ENCODE measurements at places on chromosomes 11 and 22. TPM values are rescaled to one million over a fixed set of nuclear protein-coding genes. Genes with fewer than 3 reads are reported as not detected.

DNA sequence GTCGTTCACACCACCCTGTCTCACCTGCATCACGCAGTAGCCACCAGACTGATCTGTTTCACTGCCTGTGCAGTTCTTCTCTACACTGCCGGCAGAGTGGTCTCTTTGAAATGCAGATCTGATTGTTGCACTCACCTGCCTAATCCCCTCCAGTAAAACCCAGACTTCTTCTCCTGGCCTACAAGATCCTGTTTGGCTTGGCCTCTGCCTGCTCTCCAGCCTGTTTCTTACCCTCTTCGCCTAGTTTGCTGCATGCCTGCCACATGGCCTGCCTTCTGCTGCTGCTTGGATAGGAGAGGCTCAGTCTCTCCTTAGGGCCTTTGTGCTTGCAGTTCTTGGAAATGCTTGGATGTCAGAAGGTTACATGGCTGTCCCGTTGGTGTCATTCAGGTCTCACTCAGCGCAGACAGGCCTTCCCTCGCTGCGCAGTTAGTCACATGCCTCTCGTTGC is 42.0 kb downstream of the PACS1 start:
- no peak overlapping the region for H3K27ac ChIP-seq
- no peaks in the 10 kb centered on the region for H3K27me3 ChIP-seq
- DNase-seq, result no peak
- no peaks in the 10 kb centered on the region for H3K36me3 ChIP-seq
- peaks cover 84% of the 10 kb centered on the region for H3K4me1 ChIP-seq

DNA sequence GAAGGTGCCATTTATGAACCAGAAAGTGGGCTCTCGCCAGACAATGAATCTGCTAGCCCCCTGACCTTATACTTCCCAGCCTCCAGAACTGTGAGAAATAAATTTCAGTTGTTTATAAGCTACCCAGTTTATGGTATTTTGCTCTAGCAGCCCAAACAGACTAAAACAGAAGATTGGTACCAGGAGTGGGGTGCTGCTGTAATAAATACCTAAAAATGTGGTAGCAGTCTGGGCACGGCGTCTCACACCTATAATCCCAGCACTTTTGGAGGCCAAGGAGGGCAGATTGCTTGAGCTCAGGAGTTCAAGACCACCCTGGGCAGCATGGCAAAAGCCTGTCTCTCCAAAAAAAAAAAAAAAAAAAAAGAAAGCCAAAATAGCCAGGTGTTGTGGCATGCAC is 21.3 kb downstream of the TECTA start:
- no peaks in the 10 kb centered on the region for H3K4me1 ChIP-seq
- DNase-seq, result no peak
- H3K27ac ChIP-seq, result no peak overlapping the region
- no peaks in the 10 kb centered on the region for H3K36me3 ChIP-seq

- H3K4me1 ChIP-seq, result peaks cover 31% of the 10 kb centered on the region
- H3K27ac ChIP-seq, result no peak overlapping the region
- no peaks in the 10 kb centered on the region for H3K27me3 ChIP-seq
Measured at GRCh38 chr11:73757598-73757997, 3.3 kb downstream of the RAB6A start.

Gene LRRC32
- total RNA-seq, result 2.8 TPM

Gene H19
- total RNA-seq, result not detected
